OCI-LY7 (cell line): ENCODE measurements at places on chromosomes 12 and 14. TPM values are rescaled to one million over a fixed set of nuclear protein-coding genes. Genes with fewer than 3 reads are reported as not detected.

IKZF4 gene
- 6.0 and 8.8 TPM in 2 replicates for total RNA-seq

ACOT6 gene
- total RNA-seq = not detected in 2 replicates

DNA sequence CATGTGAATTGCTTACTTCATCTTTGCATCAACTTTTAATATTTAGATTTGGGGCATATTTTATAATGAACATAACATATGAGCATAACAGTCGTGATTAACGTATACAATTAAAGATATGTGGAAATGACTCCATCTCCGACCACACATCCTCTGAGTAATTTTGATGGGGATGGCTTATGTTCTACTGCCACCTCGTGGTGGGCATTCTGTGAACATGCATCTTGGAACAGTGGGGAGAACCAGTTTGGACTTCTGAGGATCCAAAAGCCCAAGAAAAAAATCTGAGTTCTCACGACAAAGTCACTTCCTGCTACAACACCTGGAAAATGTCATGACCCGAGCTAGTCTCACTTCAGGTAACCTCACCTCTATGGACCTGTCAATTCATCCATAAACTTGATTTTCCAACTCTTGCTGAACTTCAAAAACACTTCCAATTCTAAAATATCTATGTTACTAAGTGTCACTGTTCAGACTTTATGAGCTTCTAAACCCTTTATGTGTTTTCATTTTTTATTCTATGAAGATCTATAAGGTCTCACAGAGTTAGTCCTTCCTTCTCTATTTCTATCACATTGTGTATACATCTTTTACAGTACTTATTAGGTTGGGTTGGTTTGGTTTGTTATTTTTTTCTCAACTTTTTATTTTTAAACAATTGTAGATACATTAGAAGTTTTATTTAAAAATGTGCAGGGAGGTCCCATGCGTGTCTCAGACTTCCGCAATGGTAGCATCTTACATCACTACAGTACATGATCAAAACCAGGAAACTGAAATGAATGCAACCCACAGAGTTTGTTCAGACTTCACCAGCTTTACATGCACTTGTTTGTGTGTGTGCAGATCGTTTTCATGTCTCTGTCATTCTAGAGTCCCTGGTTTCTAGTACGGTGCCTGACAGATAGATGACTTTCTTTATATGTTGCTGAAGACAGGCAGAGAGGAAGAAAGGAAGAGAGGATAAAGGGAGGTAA, 38.2 kb upstream of the STAB2 start:
- peak; percentile 73 for DNase-seq

DNA sequence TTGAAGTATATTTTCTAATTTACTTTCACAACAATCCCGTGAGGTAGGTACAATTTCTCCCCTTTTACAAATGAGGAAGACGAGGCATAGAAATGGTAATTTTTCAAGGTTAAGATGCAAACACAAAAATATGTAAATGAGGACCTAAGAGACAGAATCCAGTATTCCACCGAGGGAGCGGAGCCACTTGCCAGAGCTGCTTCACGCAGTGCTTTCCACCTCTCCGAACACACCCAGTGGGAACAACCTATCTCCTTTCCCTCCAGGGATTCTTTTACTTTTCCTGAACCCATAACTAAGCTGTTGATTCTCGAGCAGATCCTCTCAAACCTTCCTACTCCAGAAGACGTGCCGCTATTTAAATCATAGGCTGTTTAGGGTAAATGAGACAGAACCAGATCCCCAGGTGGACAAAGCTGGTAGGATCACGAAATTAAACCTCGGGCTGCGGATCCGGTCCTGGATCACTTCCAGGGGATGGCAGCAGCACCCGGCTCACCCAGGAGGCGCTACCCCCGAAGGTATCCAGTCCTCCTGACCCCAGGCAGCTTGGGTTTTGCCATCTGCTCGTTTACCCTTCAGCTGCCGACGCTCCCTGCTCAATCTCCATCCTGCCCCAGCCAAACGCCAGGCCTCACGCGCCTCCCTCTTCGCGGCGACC, 1.5 kb downstream of the DDHD1 start:
- peak; percentile 51 for DNase-seq

- no peak for DNase-seq
Observed at GRCh38 chr14:64114796-64115195, 179.4 kb downstream of the ESR2 start.

- DNase-seq = no peak
Observed at GRCh38 chr12:113697651-113698509, 226.2 kb upstream of the LHX5 start.
